ENCODE measurements at places on chromosomes 12 and 14. TPM values are rescaled to one million over a fixed set of nuclear protein-coding genes. Genes with fewer than 3 reads are reported as not detected.

DNA sequence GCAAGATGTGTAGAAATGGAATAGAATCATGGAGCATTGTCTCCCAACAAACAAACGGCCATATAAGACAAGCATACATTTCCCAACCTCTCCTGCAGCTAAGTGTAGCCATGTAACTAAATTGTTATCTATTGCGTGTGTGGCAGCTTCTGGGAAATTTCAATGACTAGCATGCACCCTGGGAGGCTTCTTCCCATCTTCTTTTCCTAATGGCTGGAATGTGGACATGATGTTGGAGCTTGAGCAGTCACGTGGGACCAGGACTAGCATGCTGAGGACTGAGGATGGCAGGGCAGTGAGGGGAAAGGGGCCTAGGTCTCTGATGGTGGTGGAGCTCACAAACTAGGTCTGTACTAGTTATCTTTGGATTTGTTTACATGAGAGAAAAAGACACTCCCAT is 21.7 kb upstream of the CTDSP2 start:
- DNase-seq = no peak

- no peak for DNase-seq
These were observed 14.5 kb upstream of the KICS2 start for GRCh38 chr12:64236549-64236948.

DNA sequence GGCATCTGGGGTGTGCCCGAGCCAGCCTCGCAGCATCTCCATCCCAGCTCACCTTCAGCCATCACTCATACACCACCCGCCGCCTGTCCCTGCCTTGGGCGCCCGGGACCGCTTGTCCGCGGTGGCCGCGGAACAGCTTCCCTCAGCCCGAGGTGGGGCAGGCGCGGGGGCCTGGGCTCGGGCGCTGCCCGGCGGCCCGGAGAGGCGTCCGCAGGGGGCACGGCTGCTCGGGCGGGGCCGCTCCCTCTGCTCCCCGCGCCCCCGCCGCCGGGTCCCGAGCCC is 430 bp downstream of the SLC41A2 start:
- no peak for DNase-seq

The GALNT8 gene
- total RNA-seq = not detected

The NTF3 gene
- total RNA-seq = not detected

The FBXL14 gene
- total RNA-seq = 16.2 TPM
